Activated naive CD4-positive, alpha-beta T cell treated with anti-CD3 and anti-CD28 coated beads, Interleukin-2, amount 50 U/mL, for 16 hours (primary cell): ENCODE measurements at places on chromosomes 1 and 21.

DNA sequence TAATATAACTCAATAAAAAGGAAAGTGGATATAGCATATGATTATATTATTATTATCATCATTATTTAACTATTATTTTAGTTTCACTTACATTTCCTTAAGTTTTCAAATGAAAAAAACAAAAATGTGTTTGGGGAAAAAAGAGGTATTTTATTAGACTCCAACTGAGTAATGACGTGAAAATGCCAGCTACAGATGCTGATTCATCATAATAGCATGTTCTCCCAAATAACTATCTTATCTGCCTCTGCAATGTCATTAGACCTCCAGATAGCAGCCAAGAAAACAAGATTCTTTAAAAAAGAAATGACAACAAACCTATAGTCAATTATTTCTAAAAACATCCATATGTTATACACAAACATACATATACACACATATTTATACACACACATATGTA is 1071.9 kb upstream of the TMPRSS15 start:
- no peak for DNase-seq

GRCh38 chr1:82586473-82586872 is 785.7 kb downstream of the ADGRL2 start:
- DNase-seq: no peak

GRCh38 chr1:168772428-168773060 is 43.5 kb upstream of the DPT start:
- DNase-seq: no peak

- no peak for DNase-seq
Measured at GRCh38 chr21:32141318-32141633, 137.6 kb downstream of the MIS18A start.

GRCh38 chr1:224456637-224456953 is 22.0 kb upstream of the WDR26 start:
- no peak for DNase-seq

DNA sequence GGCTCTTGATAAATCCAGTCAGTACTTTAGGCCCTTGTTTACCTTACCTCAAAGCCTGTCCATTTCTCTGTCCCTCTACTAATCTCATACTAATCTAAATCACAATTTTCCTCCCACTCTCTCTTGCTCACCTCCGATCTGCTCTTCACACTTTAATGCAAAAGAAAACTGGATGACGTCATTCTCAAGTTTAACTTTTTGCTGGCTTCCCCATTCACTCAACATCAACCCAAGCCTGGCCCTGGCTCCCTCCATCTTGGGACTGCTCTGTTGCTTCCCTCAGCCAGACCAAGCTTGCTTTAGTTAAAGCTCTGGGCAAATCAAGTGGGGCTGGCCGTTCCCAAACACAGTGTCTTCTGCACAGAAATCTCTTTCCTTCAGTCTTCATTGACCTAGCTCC is 29.7 kb downstream of the COA6 start:
- no peak for DNase-seq

- no peak for DNase-seq
Measured at GRCh38 chr1:19780267-19780877, 19.3 kb downstream of the TMCO4 start.

- no peak for DNase-seq
Measured at GRCh38 chr1:232226197-232226712, 403.7 kb downstream of the SIPA1L2 start.

- DNase-seq: no peak
Measured at GRCh38 chr1:72369069-72369757, 86.9 kb upstream of the NEGR1 start.

DNA sequence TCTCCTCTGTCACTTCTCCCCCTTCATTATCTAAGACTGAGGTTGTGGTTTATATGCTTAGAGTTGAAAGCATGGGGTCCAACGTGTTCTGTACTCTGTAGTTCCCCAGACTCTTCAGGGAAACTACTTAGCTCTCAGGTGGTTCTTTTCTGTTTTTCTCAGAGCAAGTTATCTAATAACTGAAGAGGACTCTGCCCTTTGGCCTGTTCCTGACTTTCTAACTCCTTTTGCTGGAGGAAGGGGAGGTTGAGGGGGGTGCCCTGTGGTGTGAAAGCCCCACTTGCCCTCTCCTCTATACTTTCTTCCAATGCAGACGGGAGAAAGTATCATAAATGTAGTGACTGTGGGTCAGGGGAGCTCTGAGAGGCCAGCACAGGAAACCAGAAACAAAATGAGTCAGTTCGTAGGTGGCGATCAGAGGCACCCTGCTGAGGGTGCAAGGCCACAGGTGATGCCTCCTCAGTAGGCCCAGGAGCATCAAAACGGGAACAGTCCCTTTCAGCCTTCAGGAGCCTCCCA is 5.0 kb downstream of the SLC25A44 start:
- DNase-seq: no peak

- DNase-seq: no peak
Measured at GRCh38 chr1:169298441-169298840, 69.2 kb downstream of the NME7 start.

DNA sequence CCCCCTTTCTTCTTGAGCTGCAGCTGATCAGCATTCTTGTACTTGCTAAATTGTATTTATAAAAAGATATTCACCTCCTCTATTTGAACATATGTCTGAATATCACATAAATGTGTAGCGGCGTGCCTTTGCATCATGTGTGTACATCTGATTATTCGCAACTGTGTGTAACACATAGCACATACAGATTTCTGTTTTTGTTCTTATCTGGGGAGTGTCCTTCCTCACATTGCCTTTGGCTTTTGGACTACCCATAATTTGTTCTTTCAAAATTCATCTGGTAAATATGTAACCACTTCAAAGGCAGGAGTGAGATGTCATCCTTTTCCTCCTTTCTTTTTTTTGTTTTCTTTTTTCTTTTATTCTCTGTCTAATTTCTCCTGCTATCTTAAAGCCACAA is 113.6 kb downstream of the PBX1 start:
- DNase-seq: no peak

GRCh38 chr1:52632732-52633290 is at the start of gene SHISAL2A:
Gene SHISAL2A, plus strand, starts transcription at chr1:52633168. Its CDS starts 326 bp downstream, at chr1:52633494.
- DNase-seq: peak; percentile 75

DNA sequence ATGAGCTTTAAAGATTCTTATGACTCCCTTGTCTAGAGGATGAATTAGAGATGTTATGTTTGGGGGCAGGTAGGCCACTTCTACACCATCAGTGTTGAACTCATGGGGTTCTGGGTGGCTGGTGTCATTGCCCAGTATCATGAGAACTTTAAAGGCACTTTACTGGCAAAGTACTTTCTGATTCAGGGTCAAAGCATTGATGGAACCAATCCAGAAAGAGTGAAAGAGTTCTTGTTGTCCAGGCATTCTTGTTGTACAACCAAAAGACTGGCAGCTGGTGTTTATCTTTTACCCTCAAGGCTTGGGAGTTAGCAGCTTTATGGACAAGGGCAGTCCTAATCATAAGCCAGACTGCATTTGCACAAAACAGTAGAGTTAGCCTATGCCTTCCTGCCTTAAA is 673.0 kb downstream of the USP25 start:
- no peak for DNase-seq

GRCh38 chr1:219837274-219837993 is 90.9 kb downstream of the SLC30A10 start:
- no peak for DNase-seq

GRCh38 chr1:119639109-119639508 is 9.0 kb downstream of the ZNF697 start:
- no peak for DNase-seq

GRCh38 chr1:63428815-63429214 is 61.4 kb downstream of the ALG6 start:
- no peak for DNase-seq

DNA sequence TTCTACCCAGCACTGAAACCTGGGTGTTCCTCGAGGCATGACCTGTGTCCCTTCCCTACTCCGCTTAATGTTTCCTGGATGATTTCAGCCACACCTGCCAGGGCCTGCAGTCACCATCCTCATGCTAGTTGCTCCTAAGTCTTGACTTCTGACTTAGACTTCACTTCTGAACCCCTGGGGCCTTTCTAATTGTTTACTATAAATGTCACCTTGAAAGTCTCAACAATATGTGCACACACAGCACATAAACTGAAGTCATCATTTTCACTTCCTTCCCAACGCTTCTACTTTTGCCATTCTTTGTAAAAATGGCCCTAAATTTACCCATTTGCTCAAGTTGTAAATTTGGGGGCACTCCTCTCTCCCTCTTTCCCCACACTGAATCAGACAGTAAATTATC is 141.1 kb downstream of the DYRK1A start:
- no peak for DNase-seq

- no peak for DNase-seq
Measured at GRCh38 chr1:70818401-70818800, 229.2 kb downstream of the PTGER3 start.

GRCh38 chr1:228073857-228074545 is 8.5 kb upstream of the ARF1 start:
- no peak for DNase-seq

DNA sequence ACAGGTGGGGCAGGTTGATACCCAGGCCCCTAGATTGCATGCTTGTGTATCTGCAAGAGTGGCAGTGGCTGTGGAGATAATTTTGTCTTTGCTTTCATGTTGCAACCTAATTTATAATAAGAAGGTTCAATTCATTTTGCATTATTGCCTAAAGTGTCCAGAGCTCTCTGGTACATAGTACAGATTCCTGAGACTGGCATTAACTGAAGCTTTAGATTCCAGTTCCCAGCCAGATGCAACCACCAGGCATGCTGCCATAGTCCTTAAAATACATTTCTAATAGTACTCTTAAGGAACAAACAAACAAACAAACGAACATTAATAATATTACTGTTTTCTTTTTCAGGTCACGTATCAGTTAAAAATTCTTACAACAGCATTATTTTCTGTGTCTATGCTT is 36.9 kb downstream of the SLC35A3 start:
- DNase-seq: no peak

DNA sequence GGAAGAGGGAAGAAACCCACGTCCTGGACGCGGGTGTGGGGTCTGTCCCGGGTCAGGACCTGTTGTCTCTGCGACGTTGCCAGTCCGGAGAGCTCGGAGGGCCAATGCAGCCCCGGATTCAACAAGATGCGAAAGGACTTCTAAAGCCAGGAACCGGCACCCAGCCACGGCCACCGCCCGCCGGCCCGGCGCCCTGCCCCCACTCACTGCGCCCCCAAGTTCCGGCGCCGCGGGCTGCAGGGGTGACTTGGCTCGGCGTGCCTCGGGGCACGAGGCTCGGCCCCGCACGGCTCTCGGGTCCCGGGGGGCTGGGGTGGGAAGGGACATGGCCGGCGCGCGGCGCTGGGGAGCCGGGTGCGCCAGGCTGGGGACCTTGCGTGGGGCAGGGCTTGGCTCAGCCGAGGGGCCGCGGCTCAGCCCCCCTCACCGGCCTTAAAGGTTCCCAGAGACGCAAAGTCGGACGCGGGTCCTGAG is 51.8 kb upstream of the H6PD start:
- DNase-seq: no peak

GRCh38 chr1:173946380-173946921 is 29.3 kb upstream of the SERPINC1 start:
- no peak for DNase-seq

GRCh38 chr21:38455403-38455802 is 42.9 kb downstream of the ERG start:
- DNase-seq: no peak

- DNase-seq: no peak
Measured at GRCh38 chr1:181711820-181712219, 228.5 kb downstream of the CACNA1E start.

- no peak for DNase-seq
Measured at GRCh38 chr1:69863704-69864103, 296.0 kb downstream of the LRRC7 start.
